Stimulated activated CD4-positive, alpha-beta T cell treated with anti-CD3 and anti-CD28 coated beads, TNF-alpha, amount 100 ng/mL, for 1 hour (primary cell): ENCODE measurements at places on chromosomes 2 and 18.

DNA sequence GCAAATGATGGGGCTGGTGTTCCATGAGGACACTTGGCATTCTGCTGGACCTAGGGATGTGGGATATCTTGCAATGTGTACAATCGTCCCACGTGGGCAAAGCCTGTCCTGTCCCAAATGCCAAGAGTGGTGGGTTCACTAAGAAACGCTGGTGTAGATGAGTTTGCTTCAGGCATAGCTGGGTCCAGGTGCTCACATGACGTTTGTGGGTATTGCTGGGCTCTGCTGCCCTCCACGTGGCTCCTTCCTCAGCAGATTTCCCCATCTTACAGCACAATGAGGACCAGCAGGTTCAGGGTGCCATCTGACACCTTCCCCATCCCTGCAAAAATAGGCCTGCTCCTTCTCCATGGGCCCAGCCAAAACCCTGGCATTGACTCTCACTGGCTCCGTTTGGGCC, 105.9 kb downstream of the SEPTIN10 start:
- DNase-seq = no peak

DNA sequence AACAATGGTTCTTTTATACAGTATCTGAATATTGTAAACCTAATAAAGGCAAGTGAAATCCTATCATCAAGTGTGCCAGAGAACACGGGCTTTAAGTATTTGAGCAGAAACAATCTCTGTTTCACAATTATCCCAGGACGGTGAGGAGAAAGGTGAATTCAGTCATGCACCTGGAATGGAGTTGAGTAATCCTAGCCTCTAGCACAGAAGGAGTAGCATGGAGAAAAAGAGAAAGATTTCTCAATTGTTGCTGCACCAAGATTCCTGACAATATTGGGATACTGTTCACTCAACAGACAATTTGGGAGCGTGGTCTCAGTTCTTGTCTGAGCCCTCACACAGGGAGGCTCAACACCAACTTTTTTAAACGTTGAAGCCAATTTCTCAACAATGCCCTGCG, 510.6 kb downstream of the SOX11 start:
- DNase-seq = no peak

GRCh38 chr2:16620590-16620989, 45.0 kb downstream of the CYRIA start:
- no peak for DNase-seq

GRCh38 chr2:26757873-26758789, 6.0 kb upstream of the SLC35F6 start:
- DNase-seq = no peak

DNA sequence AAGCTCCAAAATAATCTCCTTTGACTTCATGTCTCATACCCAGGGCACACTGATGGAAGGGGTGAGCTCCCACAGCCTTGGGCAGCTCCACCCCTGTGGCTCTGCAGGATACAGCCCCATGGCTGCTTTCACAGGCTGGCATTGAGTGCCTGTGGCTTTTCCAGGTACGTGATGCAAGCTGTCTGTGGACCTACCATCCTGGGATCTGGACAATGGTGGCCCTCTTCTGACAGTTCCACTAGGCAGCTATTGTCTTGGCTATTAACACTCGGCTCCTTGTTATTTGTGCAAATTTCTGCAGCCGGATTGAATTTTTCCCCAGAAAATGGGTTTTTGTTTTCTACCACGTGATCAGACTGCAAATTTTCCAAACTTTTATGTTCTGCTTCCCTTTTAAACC, 634.2 kb downstream of the TSN start:
- DNase-seq = no peak

DNA sequence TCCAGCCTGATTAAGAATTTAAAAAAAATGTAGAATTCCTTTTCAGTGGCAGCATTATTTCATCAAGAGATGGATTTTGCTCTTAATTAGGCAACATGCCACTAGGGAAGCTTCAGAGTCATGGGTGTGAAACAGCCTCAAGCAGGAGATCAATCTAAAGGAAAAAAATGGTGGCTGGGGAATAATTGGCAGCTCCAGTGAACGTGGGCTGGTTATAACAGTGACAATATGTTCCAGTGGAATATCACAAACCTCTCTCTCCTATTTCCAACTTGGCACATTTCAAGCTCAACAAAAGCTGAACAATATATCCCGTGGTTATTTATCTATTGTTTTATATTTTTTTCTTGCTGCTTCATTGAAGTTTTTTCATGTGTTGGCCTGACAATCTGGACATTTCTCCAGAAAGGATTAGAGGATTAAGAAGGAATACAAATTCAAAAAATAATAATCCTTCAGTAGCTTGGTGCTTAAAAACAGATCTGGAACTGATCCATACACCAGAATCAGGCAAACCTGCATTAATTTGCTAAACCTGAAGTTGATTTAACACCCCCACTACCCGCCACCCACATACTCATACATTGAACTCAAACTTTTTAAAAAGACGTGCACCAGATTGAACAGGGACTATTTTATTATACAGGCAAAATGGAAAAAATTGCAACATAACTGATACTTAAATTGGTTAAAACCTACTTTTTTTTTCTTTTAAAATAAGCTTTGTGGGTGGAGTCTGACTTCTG, 255.9 kb upstream of the SPRED2 start:
- no peak for DNase-seq
